ENCODE measurements at places on chromosomes 5 and 9.

DNA sequence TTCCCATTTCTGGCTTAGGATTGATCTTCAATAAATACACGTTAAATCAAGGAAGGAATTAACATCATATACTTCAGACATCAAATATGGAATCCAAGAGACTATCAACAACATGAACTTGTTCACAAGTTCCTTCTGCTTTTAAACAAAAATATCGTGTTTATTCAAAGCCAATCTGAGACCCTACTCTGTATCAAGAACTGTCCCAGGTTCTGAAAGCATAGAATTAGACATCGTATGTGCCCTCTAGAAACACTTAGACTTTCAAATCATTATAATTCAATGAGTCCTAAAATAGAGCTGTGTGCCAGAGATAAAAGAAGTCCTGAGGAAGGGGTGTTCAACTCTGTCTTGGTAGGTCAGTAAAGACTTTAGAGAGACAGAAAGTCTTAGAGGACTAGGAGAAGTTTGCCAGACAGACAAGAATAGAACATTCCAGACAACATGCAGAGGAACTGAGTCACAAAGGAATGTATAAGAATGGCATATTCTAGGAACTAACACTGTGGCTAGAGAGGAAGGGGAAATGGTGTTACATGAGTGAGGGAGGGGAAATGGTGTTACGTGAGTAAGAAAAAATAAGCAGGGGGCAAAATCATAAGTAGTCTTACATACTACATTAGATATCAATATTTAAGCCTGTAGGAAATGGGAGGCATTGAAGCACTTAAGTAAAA lies 2.9 kb downstream of the TPD52L3 start:
- peak; percentile 22 for DNase-seq

DNA sequence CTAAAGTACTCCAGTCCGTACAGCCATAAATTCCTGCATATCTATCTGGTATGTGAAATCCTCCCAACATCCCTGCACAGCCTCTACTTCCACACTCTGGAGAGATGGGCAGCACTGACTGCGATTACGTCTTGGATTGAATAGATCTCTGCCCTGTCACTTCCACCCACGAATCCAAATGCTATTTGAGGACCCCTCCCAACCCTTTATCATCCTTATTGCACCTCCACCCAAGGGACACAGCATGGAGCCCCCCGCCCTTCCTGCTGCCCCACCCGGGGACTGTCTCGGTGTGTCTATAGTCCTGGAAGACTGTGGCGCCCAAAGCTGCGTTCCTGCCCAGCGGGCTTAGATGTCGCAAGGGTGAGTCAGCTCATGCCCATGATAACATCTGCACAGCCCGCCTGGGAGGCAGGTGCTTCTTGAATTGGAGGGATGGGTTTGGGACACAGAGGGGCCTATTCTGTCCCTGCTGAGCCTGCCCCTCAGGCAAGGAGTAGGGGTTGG lies 105.7 kb upstream of the HAND1 start:
- no peak for DNase-seq

DNA sequence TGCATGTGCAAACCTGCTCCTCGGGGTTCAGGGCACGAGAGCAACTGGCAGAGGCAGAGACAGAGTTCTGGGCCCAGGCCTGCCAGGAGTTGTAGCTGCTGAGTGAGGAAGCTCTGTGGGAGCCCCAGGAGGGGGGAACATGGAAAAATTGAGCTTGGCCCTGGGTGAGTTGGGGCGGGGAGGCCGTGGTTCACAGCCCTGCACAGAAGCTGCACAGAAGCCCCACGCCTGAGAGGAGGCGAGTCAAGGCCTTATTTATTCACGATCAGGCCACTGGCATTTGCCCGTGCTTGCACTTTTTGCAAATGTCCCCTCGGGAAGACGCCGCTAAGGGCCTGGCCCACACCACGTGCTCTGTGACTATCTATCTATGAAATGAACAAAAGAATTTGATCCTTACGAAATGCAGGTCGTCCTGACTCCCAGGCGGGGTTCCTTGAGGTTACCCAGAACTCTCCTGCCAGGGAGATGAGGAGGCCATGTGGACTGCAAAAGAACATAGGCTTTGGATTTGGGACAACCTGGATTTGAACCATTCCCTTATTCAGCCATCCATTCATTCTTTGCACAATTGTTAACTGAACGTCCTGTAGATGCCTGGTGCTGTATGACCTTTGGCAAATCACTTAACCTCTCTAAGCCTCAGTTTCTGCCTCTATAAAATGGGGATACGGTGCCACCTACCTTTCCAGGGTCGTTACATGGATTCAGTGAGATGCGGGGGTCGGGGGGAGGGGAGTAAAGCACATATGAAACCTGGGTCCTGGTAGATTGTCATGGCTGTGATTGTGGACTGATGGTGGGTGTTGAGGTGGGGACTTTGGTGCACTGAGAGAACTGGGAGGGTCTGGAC lies 17.9 kb downstream of the COL27A1 start:
- DNase-seq = peak; percentile 40

- peak; percentile 51 for DNase-seq
These were observed 169.3 kb downstream of the CCDC192 start for GRCh38 chr5:127872494-127872893.

DNA sequence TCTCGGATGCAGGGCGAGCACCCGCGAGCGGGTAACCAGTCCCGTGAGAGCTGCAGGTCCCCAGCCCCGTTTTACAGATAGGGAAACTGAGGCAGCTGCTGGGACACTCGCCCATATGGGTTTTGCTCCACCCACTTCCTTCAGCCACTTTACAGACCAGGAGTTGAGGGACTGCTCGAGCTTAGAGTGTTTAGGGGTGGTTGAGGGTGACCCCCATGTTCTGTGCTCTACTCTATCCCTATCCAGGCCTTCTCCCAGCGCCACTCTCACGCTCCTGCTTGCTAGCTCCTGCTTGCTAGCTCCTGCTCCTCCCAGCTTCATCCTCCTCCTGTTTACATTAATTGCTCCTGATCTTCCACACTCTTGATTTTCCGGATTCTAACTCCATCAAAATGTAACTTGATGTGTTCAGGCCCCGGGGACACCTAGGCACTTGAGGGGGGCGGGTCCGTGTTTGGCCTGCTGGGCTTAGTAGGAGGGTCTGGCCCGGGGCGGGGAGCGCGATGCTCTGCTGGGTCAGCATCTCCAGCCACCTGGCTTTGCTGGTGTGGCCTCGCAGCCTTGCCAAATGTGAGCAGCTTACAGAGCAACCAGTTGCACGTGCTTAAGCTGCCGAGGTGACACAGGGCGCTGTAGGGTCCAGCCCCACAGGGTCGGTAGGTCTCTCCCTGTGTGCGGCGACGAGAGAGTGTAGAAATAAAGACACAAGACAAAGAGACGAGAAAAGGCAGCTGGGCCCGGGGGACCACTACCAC lies 1.5 kb upstream of the PTGES2 start:
- DNase-seq = no peak

GRCh38 chr9:8430945-8431344 lies 631.4 kb upstream of the DMAC1 start:
- no peak for DNase-seq

GRCh38 chr5:148828511-148829247 lies 2.3 kb downstream of the ADRB2 start:
- DNase-seq = no peak

DNA sequence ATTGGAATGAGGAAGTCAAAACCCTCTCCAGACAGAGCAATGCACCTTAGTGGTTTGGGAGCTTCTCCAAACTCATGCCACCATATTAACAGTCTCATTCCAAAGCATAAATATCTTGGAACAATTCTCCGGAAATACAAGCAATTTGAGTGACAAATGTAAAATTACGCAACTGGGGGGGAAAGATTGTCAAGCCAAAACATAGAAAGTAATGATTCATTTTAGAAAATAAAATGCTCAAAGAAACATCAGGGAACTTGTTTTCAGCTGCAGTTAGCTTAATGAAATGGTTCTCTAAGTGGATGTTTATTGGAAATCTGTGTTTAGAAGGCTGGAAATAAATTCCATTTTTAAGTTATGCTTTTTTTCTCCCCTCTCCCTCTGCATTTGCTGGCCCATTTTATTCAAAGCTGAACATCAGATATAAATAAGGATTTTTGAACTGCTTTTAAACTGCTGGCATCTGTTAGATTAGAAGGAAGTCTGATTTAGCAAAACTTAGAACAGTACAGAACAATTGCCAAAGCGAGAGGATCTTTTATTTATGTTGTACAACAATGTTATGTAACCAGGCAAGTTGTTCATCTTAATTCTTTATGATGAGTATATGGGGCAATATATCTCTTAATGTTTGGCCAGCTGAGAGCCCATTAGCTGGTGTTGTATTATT lies 551.9 kb downstream of the PRELID2 start:
- DNase-seq = peak; percentile 10

GRCh38 chr9:33794560-33794959 lies 801 bp upstream of the PRSS3 start:
- DNase-seq = no peak

DNA sequence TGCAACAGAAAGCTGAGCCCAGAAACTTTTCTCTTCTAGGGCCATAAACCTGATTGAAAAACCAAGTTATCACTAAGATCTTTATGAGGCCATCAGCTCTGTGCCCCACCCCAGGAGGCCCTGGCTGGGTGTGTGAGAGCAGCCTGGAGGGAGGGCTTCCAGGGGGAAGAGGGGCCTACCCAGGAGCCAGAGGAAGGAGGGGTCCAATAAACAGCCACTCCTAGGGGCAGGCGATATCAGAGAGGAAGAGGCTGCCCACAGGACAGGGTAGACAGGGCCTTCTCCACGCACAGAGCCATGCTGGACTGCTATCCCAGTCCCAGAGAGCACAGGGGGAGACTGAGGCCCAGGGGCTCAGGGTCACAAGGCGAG lies 4.5 kb upstream of the CDX1 start:
- no peak for DNase-seq

- DNase-seq = no peak
These were observed 90.2 kb upstream of the SNCAIP start for GRCh38 chr5:122221857-122222256.

DNA sequence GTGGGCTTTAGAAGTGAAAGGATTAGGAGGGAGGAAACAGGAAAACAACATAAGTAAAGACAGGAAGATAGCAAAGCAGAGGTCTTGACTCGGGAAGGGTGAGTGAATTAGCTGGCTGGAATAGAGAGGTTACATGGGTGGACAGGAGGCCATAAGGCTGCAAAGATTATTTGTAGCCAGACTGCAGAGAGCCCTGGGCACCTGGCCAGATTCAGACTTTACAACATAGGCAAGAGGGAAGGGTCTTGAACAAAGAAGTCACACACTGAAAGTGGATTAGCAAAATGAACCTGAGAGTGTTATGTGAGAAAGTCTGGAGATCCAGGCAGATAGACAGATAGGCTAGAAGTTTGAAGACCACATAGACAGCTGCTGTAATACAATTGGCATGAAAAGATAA lies 29.7 kb upstream of the CER1 start:
- no peak for DNase-seq

- no peak for DNase-seq
These were observed 209.5 kb downstream of the MEF2C start for GRCh38 chr5:88673253-88674105.

- no peak for DNase-seq
These were observed 342.5 kb upstream of the MPDZ start for GRCh38 chr9:13621872-13622564.

GRCh38 chr5:45512521-45512920 lies 183.7 kb downstream of the HCN1 start:
- no peak for DNase-seq

DNA sequence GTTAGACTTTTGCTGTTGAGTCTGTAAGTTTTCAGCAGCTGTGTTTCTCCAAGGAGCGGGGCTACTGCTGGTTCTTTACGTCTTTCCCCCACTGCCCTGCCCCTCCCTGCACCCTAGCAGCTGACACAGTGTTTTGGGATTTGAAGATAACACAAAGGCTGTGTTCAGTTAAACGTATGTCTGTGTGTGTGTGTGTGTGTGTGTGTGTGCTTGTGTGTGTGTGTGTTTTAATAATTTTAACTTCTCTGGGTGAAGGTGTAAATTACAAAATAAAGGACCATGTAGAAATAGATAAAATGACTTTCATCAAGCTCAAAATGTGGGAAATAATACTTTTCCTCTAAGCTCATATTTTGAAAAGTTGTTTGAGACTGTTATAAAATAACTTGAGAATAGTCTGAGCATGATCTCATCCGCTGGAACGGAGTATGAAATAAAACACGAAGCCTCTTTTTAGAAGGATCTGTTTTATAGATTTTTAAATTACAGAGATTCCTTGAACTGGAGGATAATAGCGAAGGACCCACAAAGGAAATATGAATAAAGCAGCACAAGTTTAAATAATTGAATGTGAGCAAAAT lies 10.9 kb downstream of the ABL1 start:
- DNase-seq = peak; percentile 90

- no peak for DNase-seq
These were observed 27.3 kb downstream of the CNTFR start for GRCh38 chr9:34562135-34562745.

DNA sequence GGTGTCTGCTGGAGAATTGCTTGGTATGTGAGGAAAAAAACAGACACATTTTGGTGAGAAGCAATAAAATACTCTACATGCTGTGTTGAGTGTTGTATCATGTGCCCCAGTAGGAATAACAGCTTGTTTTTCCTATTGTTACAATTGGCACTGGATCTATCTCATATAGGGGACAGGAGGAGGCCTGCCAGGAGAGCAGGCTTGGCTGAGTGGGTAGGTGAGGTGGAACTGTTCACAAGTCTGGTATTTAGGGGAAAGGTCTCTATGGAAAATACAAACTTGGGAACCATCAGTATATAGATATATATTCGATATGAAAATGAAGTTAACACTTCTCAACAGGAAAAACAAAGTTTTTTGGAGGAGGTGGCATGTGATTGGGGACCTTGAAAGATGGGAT lies 9.5 kb upstream of the SH3TC2 start:
- DNase-seq = no peak

DNA sequence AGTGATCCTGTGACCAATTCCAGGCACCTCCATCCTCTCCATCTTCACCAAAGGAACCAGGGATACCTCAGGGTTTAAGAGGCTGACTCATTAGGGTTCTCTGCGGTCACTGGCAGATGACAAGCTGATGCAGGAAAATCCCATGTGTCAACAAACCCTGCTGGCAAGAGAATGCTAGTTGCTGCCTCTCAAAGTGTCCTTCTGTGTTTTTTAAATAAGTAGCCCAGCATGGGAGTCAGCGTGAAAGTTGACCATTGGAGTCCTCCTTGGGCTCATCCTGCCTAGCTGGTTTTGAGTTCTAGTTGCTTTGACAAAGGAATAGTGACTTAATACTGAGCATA lies 200.2 kb downstream of the SLIT3 start:
- peak; percentile 38 for DNase-seq

GRCh38 chr5:94498199-94498598 lies 120.2 kb downstream of the KIAA0825 start:
- no peak for DNase-seq

GRCh38 chr5:7759257-7759871 lies 91.6 kb downstream of the CFAP90 start:
- no peak for DNase-seq
